ENCODE measurements at places on chromosomes 7 and 10. TPM values are rescaled to one million over a fixed set of nuclear protein-coding genes. Genes with fewer than 3 reads are reported as not detected.

The ASNS gene
- 26.2 TPM for total RNA-seq

GRCh38 chr10:13784067-13784466 lies 197.3 kb downstream of the PRPF18 start:
- peak; percentile 57 for DNase-seq

- DNase-seq = no peak
These were observed 131.9 kb downstream of the C10orf90 start for GRCh38 chr10:126538439-126539135.

DNA sequence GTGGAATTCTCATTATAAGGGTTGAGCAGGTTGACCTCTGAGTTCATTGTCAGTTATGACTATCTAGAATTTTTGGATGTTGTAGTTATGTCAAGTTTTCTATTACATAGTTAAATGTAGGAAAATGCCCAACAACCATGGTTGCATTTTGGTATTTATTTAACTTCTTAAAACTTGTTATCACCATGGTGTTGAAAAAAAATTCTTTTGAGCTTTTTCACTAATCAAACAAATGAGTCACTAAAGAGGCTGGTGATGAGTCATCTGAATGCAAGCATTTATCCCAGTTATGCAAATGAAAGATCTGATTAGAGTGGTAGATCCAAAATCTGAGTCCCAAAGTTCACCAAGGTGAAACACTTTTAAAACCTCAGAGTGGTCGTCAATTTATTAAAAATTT lies 624.7 kb upstream of the IGFBP3 start:
- peak; percentile 89 for DNase-seq

The OGDHL gene
- 13.9 TPM for total RNA-seq

DNA sequence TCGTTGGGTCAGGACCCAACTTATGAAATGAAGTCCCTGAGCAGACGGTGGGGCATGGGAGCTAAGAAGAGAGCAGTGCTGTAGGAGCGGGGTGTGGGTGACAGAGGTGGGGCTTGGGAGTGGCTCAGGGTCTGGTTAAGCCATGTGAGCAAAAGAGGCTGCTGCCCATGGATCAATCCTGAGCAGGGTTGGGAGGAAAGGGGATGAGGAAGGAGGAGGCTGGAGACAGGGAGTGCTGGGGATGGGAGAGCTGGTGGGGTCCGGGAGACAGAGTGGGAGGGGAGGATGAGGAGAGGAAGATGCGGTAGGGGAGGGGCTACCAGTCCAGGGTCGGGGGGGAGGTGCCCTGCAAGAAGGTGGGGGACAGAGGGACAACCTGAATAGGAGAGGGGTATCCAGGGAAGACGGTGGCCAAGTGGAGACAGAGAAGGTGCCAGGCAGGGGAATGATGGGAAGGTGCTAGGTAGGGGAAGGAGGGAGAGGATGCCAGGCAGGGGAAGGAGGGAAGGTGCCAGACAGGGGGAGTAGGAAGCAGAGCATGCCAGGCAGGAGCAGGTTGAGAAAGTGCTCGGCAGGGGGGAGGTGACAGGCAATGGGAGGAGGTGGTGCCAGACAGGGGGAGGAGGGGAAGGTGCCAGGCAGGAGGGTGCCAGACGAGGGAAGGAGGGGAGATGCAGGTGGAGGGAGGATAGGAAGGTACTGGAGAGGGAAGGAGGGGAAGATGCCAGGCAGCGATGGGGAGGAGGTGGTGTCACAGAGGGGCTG lies 27.5 kb upstream of the SMARCD3 start:
- DNase-seq = no peak

The SPAM1 gene
- total RNA-seq = not detected

Measured in Caki2 (cell line).